Thymus (tissue), 14 donors: ENCODE measurements at places on chromosomes 1 and 21. TPM values are rescaled to one million over a fixed set of nuclear protein-coding genes. Genes with fewer than 3 reads are reported as not detected.

- no peaks in the 10 kb centered on the region for H3K36me3 ChIP-seq
- no peaks in the 10 kb centered on the region for H3K27me3 ChIP-seq
- no peak for DNase-seq
- no peaks in the 10 kb centered on the region for H3K4me1 ChIP-seq
- H3K4me3 ChIP-seq = no peak overlapping the region
- no peak overlapping the region for H3K27ac ChIP-seq
Measured at GRCh38 chr1:233477359-233477758, 136.5 kb upstream of the KCNK1 start.

DNA sequence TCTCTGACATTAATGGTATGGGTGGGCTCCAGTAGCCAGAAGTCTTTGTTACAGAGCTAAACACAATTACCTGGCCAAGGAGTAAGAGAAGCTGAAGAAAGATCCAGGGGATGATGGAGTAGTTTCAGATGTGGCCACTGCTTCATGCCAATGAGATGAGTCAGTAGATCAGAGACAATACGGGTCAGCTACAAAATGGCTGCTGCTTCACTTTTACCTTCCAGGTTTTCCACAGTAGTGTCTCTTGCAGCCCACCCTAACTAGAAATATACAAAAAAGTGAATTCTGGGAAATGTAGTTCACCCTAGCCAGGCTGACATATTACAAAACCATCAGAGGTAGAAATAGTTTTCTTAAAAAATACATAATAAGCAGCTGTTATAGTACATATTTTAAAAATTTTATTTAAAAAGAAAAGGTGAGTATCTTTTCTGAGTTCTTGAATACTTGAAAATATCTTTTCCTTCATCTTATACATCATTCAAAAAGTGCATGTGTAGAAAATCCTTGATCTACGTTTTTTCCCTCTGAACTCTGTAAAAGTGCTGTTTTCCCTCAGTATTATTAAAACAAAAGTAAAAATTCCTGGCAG lies 36.1 kb downstream of the LRIF1 start:
- H3K27ac ChIP-seq = no peak overlapping the region
- H3K4me1 ChIP-seq = no peaks in the 10 kb centered on the region
- DNase-seq = no peak

DNA sequence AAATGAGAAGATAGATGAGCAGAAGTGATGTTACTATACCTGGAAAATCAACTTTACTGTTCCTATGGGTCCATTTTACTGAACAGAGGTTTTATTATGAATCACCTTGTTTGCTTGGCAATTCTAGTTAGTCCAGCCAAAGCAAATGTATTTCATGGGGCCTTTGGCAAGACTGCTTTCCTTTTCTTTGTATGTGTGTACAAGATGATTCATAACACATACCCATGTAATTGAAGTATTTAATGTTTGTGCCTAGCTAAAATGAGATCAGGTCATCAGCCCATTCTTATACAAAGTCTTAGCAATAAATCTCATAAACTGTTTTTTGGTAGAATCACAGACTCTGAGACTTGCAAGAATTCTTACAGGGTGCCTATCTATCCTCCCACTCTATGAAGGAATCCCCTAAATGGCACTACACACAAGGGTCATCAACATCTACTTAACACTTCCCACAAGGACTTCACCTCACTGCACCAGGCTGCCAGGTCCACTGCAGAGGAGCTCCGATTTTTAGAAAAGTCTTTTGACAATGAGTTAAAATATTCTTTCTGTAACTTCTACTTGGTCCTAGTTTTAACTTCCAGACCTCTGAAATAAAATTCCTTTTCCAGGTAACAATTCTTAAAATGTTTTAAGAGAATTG lies 58.5 kb downstream of the LPAR3 start:
- no peak overlapping the region for H3K27ac ChIP-seq
- H3K4me1 ChIP-seq = no peaks in the 10 kb centered on the region
- no peak overlapping the region for H3K4me3 ChIP-seq
- no peaks in the 10 kb centered on the region for H3K36me3 ChIP-seq

DNA sequence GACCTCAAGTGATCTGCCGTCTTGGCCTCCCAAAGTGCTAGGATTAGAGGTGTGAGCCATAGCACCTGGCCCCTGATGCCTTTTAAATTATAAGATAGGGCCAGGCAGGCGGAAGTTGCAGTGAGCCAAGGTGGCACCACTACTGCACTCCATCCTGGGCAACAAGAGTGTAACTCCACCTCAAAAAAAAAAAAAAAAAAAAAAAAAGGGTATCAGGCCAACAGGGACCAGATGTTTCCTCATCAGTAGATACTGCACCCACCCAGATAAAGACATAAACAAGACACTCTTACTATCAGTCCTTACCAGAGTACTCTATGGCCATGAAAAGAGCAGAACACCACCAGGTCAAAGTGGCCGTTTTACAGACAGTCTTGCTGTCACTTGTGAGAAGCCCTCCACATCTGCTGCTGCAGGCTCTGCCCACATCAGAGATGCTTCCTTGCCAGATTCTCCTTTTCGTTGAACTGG lies 3.3 kb downstream of the C21orf58 start:
- DNase-seq = peak; percentile 13
- no peaks in the 10 kb centered on the region for H3K27me3 ChIP-seq
- H3K36me3 ChIP-seq = peaks cover 29% of the 10 kb centered on the region

GRCh38 chr1:204177133-204177532 lies 11.0 kb upstream of the REN start:
- no peak for DNase-seq
- no peak overlapping the region for H3K4me3 ChIP-seq
- no peak overlapping the region for H3K27ac ChIP-seq
- no peaks in the 10 kb centered on the region for H3K36me3 ChIP-seq

DNA sequence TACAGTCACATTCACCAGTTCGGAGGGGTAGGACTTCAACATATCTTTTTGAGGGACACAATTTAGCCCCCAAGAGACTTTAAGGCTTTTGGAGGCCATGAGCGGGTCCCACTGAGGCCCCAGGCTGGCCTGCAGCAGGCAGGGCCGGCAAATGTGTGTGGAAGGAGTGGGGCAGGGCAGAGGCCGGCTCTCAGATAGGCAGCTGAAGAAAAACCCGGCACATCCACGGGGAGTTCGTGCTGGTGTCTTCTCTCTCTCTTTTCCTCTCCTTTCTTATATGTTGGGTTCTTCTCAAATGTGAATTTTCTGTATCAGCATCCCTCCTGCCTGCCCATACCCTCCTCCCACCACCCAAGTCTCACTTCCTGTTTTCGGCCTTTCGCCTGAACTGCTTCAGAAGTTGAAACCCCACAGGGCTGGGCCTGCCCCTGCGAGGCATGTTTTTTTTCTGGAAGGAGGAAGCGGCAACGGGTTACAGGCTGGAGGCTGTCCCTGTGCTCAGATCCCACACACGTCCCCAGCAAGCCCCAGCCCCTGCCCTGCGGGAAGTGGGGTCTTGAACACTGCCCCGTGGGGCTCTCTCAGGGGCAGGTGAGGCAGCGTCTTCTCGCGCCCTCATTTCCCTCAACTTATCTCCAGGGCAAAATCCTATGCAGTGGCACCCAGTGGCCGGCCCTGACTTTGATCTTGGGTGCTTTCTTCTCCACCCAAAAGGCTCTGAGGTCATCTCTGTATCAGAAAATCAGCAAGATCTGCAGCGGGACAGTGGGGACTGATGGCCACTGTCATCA lies 9.7 kb upstream of the UMODL1 start:
- peak; percentile 46 for DNase-seq
- no peak overlapping the region for H3K4me3 ChIP-seq
- H3K36me3 ChIP-seq = no peaks in the 10 kb centered on the region
- no peaks in the 10 kb centered on the region for H3K27me3 ChIP-seq

Gene TMOD4
- total RNA-seq = 0.38 TPM

- H3K4me1 ChIP-seq = peaks cover 4% of the 10 kb centered on the region
- no peaks in the 10 kb centered on the region for H3K36me3 ChIP-seq
- DNase-seq = peak; percentile 73
- H3K27ac ChIP-seq = peak overlapping the region; percentile 12
- H3K27me3 ChIP-seq = peaks cover 2% of the 10 kb centered on the region
- H3K4me3 ChIP-seq = no peak overlapping the region
Measured at GRCh38 chr1:23403735-23404486, 20.6 kb downstream of the TCEA3 start.

GRCh38 chr21:15278279-15278678 lies 213.5 kb upstream of the NRIP1 start:
- no peak for DNase-seq
- H3K27ac ChIP-seq = no peak overlapping the region
- no peaks in the 10 kb centered on the region for H3K27me3 ChIP-seq
- H3K36me3 ChIP-seq = no peaks in the 10 kb centered on the region

DNA sequence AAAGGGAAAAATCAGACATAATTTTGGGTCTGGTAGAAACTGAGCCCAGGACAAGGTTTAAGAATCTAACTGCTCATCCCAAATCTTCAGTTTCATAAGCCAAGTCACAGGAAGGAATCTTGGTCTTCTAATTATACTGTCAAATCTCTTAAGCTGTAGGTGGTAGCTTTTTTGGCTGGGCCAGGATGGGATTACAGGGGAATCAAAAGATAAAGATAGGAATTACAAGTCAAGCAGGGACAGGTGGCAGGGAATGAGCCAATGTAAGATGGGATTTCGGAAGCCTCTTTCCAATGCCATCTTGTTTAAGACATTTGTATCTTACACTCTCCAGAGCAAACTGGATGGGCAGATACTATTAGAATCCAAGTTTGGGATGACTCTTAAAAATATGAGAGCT lies 383.5 kb downstream of the KCNH1 start:
- H3K4me3 ChIP-seq = no peak overlapping the region
- no peak overlapping the region for H3K27ac ChIP-seq
- DNase-seq = no peak
- H3K4me1 ChIP-seq = no peaks in the 10 kb centered on the region
- no peaks in the 10 kb centered on the region for H3K27me3 ChIP-seq

GRCh38 chr1:216014086-216014485 lies 409.2 kb downstream of the USH2A start:
- H3K4me3 ChIP-seq = no peak overlapping the region
- DNase-seq = no peak
- no peaks in the 10 kb centered on the region for H3K27me3 ChIP-seq
- H3K4me1 ChIP-seq = no peaks in the 10 kb centered on the region
- no peaks in the 10 kb centered on the region for H3K36me3 ChIP-seq

DNA sequence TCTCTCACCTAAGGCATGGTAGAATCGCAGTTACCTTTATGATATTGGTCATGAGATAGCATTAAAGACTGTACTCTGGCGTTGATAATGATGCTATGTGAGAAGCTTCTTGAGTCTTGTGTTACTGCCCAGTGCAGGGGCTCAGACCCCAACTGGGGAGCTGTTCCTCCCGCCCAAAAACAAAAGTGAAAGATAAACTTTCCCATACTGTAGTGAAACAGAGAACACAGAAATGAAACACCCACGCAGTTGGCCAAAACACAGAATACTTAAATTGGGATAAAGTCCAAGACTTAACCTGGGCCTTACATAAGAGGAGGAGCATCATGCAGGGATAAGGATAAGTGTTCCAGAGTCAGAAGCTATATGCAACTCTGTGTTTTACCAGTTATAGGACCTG lies 130.6 kb downstream of the HHIPL2 start:
- no peak overlapping the region for H3K4me3 ChIP-seq
- H3K36me3 ChIP-seq = no peaks in the 10 kb centered on the region
- peaks cover 9% of the 10 kb centered on the region for H3K4me1 ChIP-seq
- H3K27ac ChIP-seq = no peak overlapping the region

DNA sequence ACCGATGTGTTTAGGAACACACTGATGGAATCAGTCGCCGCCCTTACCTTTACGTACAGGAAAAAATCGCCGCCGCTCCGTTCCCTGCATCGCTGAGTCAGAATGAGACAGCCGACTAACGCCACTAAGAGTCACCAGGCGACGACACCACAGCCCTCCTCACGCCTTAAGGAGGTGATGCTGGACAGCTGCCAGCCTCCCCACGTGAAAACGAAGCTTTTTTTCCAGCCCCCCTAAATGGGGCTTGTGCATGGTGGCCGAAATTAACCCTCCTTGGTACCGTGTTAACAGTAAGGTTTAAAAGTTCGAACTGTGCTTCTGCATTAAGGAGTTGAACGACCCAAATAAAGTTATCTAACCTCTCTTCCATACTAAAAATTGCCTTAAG lies 511 bp downstream of the DNTTIP2 start:
- no peaks in the 10 kb centered on the region for H3K27me3 ChIP-seq
- peak overlapping the region; percentile 86 for H3K27ac ChIP-seq
- H3K36me3 ChIP-seq = peaks cover 40% of the 10 kb centered on the region
- peaks cover 12% of the 10 kb centered on the region for H3K4me1 ChIP-seq
- peak overlapping the region; percentile 99 for H3K4me3 ChIP-seq

DNA sequence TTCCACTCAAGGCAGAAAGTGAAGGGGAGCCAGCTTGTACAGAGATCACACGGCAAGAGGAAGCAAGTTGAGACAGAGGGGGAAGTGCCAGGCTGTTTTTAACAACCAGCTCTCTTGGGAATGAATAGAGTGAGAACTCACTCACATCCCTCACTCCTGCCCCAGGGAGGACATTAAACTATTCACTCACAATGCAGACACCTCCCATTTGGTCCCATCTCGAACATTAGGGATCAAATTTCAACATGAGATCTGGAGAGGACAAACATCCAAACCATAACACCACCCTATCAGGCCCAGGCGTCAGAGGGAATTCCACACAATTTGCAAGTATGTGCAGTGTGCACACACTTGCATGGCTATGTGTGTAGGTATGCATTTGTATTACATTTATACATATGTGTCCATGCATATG lies 62.7 kb downstream of the DMAP1 start:
- no peaks in the 10 kb centered on the region for H3K4me1 ChIP-seq
- no peak overlapping the region for H3K27ac ChIP-seq
- H3K4me3 ChIP-seq = no peak overlapping the region
- no peaks in the 10 kb centered on the region for H3K27me3 ChIP-seq

DNA sequence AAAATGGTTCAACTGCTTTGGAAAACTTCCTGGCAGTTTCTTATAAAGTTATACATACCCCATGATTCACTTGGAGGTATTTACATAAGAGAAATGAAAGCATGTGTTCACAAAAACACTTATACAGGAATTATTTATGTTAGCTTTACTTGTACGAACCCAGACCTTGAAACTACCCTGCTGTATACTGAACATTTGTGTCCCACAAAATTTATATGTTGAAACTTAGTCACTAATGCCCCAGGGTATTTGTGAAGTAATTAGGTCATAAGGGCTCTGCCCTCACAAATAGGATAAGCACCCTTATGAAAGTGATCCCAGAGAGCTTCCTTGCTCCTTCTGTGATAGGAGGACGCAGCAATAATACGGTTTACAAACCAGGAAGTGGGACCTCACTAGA lies 42.7 kb upstream of the B3GALT2 start:
- H3K36me3 ChIP-seq = no peaks in the 10 kb centered on the region
- no peak overlapping the region for H3K4me3 ChIP-seq
- H3K27ac ChIP-seq = no peak overlapping the region
- H3K27me3 ChIP-seq = no peaks in the 10 kb centered on the region
- no peaks in the 10 kb centered on the region for H3K4me1 ChIP-seq

- no peak overlapping the region for H3K27ac ChIP-seq
- no peaks in the 10 kb centered on the region for H3K4me1 ChIP-seq
- no peaks in the 10 kb centered on the region for H3K36me3 ChIP-seq
- no peaks in the 10 kb centered on the region for H3K27me3 ChIP-seq
- no peak for DNase-seq
- no peak overlapping the region for H3K4me3 ChIP-seq
Measured at GRCh38 chr1:198373376-198373775, 167.1 kb downstream of the ATP6V1G3 start.

GRCh38 chr1:90386899-90387720 lies 330.0 kb downstream of the BARHL2 start:
- H3K27me3 ChIP-seq = no peaks in the 10 kb centered on the region
- H3K36me3 ChIP-seq = no peaks in the 10 kb centered on the region
- no peak overlapping the region for H3K27ac ChIP-seq
- no peaks in the 10 kb centered on the region for H3K4me1 ChIP-seq
- no peak overlapping the region for H3K4me3 ChIP-seq

Gene GPR52
- total RNA-seq = 0.52 TPM

Gene ST6GALNAC5
- total RNA-seq = 1.4 TPM
